Stimulated activated CD4-positive, alpha-beta T cell treated with anti-CD3 and anti-CD28 coated beads, TNF-alpha, amount 100 ng/mL, for 48 hours (primary cell): ENCODE measurements at places on chromosomes 4 and X.

DNA sequence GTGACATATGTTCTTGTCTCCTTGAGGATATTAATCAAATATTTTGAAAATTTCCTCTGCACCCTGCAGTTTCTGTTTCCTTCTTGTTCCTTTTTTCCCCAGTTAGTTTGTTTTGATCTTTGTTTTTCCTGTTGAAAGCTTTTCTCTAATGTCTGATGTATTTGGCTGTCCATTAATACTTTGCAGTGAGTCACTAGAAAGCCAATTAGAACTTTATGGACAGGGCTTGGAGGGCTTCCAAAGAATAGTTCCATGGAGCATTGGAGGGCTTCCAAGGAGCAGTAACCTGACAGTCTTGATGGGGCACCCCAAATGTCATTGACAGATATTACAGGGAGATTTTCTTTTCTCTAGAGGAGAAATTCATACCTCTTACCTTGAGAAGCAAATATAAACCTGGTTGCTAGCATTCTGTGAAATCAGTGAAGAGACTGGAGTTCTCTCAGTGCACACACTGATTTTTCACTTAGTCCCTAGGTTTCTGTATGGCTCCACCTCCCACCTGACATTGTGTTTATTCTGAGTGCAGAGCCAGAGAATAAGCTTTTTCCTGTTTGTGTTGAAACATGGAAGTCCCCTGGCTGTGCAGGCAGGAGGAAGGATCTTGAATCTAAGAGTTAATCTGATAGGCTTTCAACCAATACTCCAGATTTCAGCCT is 26.5 kb downstream of the SPARCL1 start:
- DNase-seq = no peak

- no peak for DNase-seq
Observed at GRCh38 chr4:72714482-72715279, 145.7 kb upstream of the ADAMTS3 start.

DNA sequence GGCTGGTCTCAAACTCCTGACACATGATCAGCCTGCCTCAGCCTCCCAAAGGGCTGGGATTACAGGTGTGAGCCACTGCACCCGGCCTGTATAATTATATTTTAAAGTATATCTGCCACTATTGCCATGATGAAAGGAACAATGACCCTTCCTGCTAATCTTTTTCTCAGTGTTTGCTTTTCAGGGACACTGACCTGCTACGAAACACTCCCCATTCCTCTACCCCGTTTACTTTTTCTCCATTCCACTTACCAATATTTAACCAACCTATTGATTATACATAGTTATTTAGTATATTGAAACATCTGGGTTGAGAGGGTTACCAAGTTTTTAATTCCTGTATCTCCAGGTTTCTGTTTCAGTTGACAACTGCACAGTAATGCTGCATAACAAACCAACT is 331.9 kb upstream of the NDST3 start:
- DNase-seq = no peak

- no peak for DNase-seq
Observed at GRCh38 chr4:151931563-151931962, 170.8 kb upstream of the GATB start.

- DNase-seq = no peak
Observed at GRCh38 chr4:8079031-8079885, 79.4 kb downstream of the ABLIM2 start.

- DNase-seq = peak; percentile 16
Observed at GRCh38 chr4:15004739-15005301, 2.5 kb downstream of the CPEB2 start.

DNA sequence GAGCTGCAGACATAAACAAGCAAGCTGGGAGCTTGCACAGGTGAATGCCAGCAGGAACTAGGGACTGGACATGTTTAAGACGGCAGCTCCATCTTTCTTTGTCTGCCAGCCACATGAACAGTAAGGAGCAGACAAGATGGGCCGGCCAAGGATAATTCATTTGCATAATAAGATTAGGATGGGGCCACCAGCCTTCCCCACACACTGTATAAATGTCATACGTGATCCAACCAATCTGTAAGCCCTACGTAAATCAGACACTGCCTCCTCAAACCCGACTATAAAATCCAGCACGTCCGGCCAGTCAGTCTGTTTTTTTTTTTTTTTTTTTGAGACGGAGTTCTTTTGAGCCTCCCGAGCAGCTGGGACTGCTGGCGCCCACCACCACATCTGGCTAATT is 75.6 kb upstream of the BOD1L1 start:
- no peak for DNase-seq

DNA sequence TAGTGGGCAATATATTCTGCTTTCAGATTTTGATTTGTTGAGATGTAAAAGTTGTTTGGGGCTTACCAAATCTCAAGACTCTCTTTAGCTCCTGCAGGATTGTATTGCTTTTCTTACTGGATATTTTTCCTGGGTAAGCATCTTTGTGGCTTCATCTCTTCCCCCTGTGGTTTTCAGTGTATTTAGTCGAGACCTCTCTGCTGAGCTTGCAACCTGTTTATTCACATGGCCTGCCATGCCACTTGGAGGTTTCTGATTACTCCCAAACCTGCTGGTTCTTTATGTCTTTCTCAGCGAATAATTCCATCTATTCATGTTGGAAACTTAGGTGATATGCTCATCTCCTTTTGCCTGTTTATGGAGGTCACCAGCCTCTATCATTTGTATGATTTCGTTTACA is 10.9 kb downstream of the CCNG2 start:
- no peak for DNase-seq

GRCh38 chr4:76755756-76756155 is 142.2 kb downstream of the SOWAHB start:
- no peak for DNase-seq

DNA sequence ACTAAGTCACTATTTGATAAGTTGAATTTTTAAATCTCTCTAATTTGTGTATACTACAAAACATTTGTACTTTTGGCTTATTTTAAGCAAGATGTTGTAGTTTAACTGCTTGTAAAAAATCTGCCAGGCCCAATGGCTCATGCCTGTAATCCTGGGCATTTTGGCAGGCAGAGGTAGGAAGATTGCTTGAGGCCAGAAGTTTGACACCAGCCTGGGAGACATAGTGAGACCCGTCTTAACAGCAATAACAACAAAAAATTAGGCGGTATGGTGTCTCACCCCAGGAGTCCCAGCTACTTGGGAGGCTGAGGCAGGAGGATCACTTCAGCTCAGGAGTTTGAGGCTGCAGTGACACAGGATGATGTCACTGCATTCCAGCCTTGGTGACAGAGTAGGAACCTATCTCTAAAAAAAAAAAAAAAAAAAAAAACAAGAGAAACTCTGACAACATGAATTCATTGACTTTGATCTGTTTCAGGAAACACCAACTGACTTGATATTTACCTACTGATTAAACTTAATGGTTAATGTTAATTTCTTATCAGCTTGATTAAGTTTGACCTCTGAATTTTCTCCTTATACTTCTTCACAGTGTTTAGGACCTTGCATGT is 8.9 kb downstream of the FHIP1A start:
- no peak for DNase-seq

- DNase-seq = no peak
Observed at GRCh38 chr4:115219862-115220261, 106.4 kb upstream of the NDST4 start.

- DNase-seq = no peak
Observed at GRCh38 chr4:133178956-133179355, 29.9 kb downstream of the PCDH10 start.

DNA sequence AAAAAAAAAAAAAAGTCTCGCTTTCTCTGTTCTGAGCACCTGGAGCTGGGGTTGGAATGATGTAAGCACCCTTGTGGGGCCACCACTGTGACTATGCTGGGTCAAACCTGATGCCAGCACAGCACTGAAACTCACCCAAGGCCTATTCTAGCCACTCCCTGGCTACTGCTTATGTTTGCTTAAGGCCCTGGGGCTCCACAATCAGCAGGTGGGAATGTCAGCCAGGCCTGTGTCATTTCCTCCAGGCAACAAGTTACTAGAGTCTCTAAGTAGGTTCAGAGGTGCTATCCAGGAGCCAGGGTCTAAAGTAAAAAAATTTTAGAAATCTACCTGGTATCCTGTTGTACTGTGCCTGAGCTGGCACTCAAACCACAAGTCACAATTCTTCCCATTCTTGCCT is 1306.8 kb downstream of the STIM2 start:
- DNase-seq = no peak
